ENCODE measurements at places on chromosomes 2 and 18. TPM values are rescaled to one million over a fixed set of nuclear protein-coding genes. Genes with fewer than 3 reads are reported as not detected.

Gene REG3A
- total RNA-seq: not detected

Gene MLPH
- total RNA-seq: 3.3 TPM

Gene DNAH7
- total RNA-seq: under 0.01 TPM

Gene FAM237A
- not detected for total RNA-seq

Gene CFAP53
- total RNA-seq: under 0.01 TPM

Gene NLRC4
- total RNA-seq: not detected

Gene WNT6
- total RNA-seq: not detected

Gene PRKAG3
- total RNA-seq: not detected

Gene PLA2R1
- total RNA-seq: 22.3 TPM

Gene SH3RF3
- total RNA-seq: 4.6 TPM

Gene CLASP1
- total RNA-seq: 32.0 TPM

Gene SCN1A
- 0.09 TPM for total RNA-seq

Gene CXXC1
- total RNA-seq: 29.9 TPM

Gene HOXD3
- total RNA-seq: 9.1 TPM

Gene CCT7
- total RNA-seq: 307 TPM

Gene MBD1
- 43.2 TPM for total RNA-seq

Gene POTEC
- not detected for total RNA-seq

Gene MOGAT1
- total RNA-seq: not detected

Gene SPHKAP
- not detected for total RNA-seq

Gene ZNF516
- total RNA-seq: 10.3 TPM

Gene LRRTM1
- not detected for total RNA-seq

Gene PSTPIP2
- 0.95 TPM for total RNA-seq

Gene IL37
- total RNA-seq: not detected

Gene G6PC2
- not detected for total RNA-seq

Gene SERPINB10
- not detected for total RNA-seq

Gene ANKRD30BL
- total RNA-seq: not detected

Gene TUBB8B
- 0.11 TPM for total RNA-seq

Gene CNTNAP5
- total RNA-seq: under 0.01 TPM

Gene C2orf78
- total RNA-seq: not detected

Gene HOXD10
- 8.2 TPM for total RNA-seq

Gene BZW1
- 584 TPM for total RNA-seq

Gene CPO
- total RNA-seq: not detected

All from dermis lymphatic vessel endothelial cell (primary cell).